ENCODE measurements at places on chromosomes 12 and 14.

DNA sequence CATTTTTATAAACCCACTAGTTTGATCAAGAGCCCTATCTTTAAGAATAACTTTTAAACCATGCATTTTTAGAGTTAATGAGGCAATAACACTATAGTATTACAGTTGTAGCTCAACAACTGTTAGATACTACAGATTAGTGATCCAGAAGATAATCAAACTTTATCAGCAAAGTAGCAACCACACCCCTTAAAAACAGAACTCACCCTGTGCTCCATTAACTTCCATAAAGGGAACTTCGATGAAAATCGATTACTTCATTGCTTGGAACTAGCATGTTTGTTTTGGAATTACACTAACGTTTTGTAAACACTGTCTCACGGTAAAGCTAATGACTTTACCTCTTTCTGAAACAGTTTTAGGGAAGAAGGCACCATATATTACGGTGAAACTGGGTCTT lies 1.4 kb downstream of the SGPP1 start:
- peak; percentile 10 for DNase-seq

DNA sequence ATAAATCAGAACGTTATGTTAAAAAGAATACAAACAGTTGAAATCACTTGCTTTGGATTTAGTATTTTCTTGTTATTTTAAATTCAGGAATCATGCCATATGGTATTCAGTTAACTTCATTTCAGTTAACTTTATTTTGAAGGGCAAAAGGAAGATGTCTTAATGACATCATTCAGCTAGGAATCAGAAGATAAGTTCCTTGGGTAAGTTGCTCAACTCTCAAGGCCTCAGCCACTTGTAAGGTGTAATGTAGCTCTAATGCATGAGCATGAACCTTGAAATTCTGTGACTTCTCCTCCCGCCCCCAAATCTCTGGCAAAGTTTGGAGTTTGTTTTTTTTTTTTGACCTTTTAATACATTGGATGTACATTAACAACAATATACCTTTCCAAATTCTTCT lies 42.6 kb downstream of the FRS2 start:
- no peak for DNase-seq

DNA sequence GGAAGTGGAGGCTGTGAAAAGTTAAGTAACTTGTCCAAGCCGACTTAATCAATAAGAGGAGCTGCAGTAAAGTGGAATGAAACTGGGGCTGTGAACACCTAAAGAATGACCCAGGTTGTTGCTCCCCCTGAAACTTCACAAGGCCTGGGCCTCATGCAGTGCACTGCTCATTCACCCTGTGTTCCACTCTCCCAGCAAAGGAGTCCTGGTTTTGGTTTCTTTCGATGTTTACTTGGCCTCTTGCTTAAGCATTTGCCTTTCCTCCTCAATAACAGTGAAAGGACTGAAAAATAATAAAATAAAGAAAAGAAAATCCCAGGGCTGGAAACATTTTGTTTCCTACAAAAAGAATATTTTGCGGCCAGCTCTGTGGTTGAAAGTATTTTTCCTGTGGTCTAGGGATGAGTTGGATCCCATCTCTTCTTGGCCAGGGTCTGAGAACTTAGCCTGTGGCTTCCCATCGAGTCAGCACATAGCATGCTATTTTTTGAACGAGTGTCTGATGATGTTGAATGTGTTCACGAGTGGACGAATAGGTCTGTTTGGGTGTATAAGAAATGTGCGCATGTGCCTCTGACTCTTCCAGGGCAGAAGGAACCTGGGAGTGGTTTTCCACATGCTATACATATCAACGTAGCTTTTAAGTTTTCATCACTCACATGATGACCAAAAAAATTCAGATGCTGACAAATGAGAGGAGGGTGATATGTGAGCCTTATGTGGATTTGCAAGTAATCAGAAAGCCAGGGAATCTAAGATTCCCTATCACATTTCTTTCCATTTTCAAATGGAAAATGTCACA lies 349.8 kb downstream of the ZFP36L1 start:
- DNase-seq: no peak

DNA sequence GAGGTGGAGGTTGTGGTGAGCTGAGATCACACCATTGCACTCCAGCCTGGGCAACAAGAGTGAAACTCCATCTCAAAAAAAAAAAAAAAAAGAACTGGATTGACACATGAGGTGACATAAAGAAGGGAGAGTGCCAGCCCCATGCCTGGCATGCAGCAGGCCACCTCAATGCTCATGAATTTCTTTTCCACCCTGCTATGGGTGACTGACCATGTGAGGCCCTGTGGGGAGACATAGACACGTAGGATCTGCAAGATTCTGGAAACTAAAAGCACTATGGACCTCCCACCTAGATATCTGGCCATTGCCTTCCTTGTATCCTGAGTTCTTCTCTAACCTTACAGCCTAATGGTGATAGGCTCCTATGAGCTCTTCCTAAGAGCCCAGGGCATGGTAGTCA lies 5.6 kb upstream of the ACTN1 start:
- no peak for DNase-seq

GRCh38 chr14:33114331-33114730 lies 175.7 kb downstream of the NPAS3 start:
- DNase-seq: no peak

DNA sequence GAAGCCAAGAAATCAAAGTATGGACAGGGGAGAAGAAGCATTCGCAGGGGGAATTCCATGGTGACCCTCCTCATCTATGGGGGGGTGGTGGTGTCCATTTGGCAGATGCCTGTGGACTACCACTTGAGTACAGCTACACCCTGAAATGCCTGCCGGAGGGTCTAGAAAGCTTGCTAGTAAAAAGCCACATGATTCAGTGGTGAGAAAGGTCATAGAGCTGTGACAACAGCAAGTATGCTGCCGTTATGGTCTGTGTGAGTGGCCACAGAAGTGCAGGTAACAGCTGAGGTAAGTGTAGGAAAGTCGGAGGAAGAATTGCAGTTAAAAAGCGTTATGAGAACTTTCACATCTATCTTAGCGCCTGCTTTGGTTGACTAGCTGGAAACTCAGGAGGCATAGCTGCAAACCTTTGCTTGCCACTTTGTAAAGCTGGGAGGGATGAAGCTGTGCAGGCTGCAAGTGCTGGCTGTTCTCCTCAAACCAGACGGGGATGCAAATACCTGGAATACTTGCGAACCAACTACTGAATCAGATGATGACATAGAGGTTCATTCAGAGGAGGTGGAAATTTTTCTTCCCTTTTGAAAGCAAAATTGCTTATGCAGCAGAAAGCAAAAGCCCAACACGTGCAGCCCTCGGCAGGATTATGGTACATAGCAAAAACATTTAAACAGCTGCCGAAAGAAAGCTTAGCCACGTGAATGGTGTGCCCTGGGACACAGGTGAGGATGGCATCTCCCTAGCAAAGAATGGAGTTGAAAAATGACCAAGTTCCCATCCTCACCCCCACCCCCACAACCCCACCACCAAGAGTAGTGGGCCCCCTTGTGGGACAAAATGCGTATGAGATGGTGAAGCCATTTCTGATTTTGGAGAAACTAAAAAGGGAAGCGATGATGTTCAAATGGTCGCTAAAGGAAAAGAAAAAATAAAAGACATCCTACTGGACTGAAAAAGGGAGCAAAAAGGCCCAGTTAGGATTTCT lies 287.0 kb downstream of the RERGL start:
- no peak for DNase-seq

DNA sequence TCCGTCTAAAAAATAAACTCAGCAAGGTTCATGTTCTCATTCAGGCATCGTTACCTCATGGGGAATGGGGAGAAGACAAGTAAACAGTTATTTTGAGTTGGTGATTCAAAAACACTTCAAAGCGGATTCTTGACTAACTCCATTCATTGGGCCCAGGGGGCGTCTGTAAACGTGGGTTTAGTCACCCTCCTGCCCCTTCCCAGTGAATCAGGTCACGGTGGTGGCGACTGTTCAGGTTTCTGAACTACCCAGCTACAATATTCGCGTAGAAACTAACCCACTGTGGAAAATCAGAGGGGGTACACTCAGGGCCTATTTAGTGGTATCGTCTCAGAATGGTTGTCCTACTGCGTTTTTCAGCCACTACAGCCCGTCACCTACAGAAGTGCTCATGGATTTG lies 15.2 kb downstream of the OR6S1 start:
- DNase-seq: no peak

GRCh38 chr14:26128931-26129671 lies 468.7 kb downstream of the NOVA1 start:
- DNase-seq: no peak

DNA sequence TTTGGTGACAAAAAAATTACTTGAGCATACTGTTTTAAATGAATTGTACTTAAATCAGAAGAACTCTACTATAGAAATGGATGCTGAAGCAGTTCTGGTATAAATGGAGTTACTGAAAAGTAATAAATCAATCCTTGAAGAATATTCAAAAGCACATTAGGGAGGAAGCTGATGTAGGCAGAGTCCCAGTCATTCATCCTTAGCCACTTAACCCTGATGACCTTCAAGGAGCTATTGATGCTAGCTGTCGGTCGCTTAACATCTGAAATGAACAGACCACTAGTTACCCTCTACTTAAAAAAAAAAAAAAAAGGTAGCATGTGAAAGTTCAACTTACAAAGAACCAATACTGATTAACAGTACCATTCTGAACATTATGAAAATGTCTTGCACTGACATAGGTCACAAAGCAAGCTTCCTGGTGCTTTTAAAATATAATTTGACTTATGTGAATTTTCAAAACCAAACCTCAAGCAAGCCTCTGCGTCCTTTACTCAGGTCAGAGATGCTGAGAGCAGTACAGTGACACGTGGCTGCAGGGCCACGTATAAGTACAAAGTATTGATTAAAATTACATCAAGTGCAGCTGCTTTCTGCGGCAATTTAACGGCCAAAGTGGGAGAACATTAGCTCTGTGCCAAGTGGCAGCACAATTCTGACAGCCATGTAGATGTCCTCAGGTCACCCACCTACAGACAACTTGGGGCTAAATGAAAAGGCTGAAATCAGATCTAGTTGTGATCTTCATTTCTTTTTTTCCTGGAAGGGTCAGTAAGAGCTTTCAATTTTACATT lies 18.1 kb downstream of the PPM1H start:
- DNase-seq: no peak

DNA sequence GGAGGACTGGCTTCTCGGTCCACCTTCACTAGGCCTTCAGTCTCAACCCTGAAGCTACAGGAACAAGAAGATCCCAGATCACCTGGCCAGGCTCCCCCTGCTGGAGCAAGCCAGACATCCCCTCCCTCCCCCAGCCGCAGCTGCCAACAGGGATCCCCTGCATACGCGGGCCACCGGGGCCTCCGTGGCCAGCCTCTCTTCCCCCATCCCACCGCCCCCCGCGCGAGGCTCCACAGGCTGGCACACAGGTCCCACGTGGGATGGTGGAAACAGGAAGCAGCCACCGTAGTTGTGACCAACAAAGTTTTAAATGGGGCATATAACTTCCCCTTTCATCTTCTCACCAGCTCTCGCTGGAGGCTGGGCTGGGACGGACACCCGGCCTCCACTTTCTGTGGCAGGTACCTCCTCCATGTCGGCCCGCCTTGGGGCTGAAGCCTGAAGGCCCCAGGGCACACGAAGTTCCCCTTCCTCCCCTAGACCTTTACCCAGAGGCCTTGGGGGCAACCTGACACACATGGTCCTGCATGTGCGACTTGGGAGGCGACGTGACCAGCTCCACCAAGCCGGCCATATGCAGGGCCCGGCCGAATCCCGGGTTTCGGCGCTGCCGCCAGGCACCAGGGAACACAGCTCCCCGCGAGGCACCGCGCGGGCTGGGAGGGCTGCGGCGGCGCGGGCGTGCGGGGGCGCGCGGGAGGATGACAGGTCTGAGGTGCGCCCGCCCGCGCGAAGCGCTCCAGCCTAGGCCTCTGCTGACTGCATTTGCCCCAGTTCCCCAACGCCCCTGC lies 44.4 kb upstream of the PNMA1 start:
- no peak for DNase-seq

DNA sequence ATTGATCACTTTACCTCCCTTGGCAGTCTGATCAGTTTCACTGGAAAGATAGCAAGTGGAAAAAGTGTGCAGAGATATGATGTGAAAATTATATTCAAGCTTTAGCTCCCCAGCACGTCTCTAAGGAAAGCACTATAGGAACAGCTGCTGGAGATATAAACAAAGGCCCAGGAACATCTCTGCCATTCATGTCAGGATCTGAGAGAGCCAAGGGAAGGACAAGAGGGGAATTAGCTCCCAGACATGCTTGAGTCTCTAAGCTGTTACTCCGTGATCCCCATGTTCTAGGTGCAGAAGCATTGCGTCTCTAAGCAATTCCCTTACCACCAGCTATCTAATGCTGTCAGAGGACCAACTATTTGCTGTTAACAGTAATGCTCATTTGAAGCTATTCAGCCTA lies 700.2 kb downstream of the DIO2 start:
- DNase-seq: no peak

- no peak for DNase-seq
Observed at GRCh38 chr14:41817626-41818025, 210.9 kb downstream of the LRFN5 start.

- no peak for DNase-seq
Observed at GRCh38 chr14:76391981-76392690, 16.2 kb downstream of the ESRRB start.

DNA sequence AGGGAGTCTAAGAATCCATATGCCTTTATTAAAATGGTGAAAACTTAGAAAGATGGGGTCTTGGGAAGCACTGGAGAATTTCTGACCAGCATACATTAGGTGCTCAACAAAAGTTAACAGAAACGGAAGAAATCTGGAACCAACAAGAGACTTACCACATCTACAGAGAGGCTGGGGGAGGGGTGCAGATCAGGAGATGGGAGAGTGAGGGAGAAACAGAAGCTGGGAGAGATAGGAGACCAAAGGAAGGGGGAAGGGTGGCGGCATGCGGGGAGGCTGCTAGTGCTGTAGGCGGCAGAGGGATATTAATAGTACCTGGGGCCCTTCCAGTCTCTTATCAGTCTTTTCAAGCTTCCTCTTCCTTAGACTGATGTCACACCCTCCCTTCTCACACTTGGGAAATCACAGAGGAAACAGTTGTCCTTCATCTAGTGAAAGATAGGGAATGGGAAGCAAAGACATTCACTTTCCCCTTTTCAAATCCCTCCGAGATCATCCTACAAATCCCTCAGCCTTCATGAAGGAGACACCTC lies 18.1 kb downstream of the ZBTB39 start:
- no peak for DNase-seq

DNA sequence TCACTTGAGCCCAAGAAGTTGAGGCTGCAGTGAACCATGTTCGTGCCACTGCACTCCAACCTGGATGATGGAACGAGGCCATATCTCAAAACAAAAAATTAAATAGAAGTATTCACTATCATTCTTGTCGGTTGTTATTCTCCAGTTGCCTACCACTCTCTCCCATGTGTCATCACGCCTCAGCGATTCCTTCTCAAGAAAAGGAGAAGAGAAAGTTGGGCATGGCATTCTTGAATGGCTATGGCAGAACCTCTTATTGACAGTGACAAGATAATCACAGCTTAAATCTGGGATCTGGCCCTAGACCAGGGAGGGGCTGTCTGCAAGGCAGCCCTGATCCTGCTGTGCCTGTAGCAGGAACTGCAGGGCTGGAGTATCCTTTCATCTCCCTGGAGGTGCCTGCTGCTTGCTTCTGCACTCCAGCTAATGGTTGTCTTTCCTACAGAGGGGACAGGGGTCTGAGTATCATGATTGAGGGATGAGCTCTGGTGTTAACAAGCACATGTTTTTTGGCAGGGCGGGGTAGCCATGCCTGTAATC lies 12.8 kb upstream of the MLEC start:
- DNase-seq: no peak

- no peak for DNase-seq
Observed at GRCh38 chr12:31477687-31478086, 113.2 kb downstream of the DENND5B start.
